Right ventricle myocardium inferior (tissue), 1 donor: ENCODE measurements at places on chromosomes 6 and 20. TPM values are rescaled to one million over a fixed set of nuclear protein-coding genes. Genes with fewer than 3 reads are reported as not detected.

ARHGAP40 gene
- not detected for total RNA-seq

NRSN2 gene
- 19.8 TPM for total RNA-seq

ZNF184 gene
- 4.2 TPM for total RNA-seq

KCNQ5 gene
- total RNA-seq, result not detected

OPRL1 gene
- 0.49 TPM for total RNA-seq

ZNF343 gene
- 5.8 TPM for total RNA-seq

HAO1 gene
- not detected for total RNA-seq

MAK gene
- total RNA-seq, result not detected

ESR1 gene
- total RNA-seq, result 1.4 TPM

RBPJL gene
- not detected for total RNA-seq

DEFB124 gene
- total RNA-seq, result not detected

CASS4 gene
- 0.41 TPM for total RNA-seq

FERMT1 gene
- 1.5 TPM for total RNA-seq

NKAPL gene
- total RNA-seq, result 7.4 TPM

ROMO1 gene
- total RNA-seq, result 190 TPM

PPIL6 gene
- 4.5 TPM for total RNA-seq
